ENCODE measurements at places on chromosomes 3 and 15.

DNA sequence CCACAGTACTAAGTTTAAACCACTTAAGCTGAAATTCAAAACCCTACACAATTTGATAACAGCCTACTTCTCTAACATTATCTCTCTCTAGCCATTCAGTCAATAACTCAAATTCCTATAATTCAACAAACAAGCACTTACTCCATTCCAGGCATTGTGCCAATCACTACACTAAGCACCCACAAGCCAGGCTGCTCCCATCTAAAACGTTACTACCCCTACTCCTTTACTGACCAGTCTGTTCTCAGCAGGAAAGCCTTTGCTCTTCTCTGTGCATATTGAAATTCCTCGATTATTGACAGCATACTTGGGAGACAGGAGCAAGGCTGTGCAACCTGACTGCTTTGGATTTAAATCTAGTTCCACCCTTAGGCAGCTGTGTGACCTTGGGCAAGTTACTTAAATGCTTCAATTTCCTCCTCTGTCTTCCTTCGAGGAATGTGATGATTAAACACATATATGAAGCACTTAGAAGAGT is 177.2 kb upstream of the THBS1 start:
- DNase-seq: no peak

- DNase-seq: no peak
Observed at GRCh38 chr3:82736696-82737277, 975.3 kb upstream of the GBE1 start.

DNA sequence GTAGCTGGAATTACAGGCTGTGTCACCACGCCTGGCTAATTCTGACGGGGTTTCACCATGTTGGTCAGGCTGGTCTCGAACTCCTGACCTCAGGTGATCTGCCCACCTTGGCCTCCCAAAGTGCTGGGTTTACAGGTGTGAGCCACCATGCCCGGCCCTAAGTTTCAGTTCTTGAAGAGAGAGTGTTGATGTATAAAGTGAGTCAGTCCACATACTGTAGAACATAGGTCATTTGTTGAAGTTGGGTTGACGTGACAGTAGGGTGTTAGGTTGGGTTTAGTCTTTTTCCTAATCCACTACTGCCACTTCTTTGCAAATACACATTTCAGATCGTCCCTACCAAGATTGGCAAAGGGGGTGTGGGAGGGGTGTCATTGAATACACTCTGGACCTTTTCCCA is 15.2 kb downstream of the DNAJC19 start:
- no peak for DNase-seq

- no peak for DNase-seq
Observed at GRCh38 chr3:72078676-72079368, 293.9 kb upstream of the PROK2 start.

DNA sequence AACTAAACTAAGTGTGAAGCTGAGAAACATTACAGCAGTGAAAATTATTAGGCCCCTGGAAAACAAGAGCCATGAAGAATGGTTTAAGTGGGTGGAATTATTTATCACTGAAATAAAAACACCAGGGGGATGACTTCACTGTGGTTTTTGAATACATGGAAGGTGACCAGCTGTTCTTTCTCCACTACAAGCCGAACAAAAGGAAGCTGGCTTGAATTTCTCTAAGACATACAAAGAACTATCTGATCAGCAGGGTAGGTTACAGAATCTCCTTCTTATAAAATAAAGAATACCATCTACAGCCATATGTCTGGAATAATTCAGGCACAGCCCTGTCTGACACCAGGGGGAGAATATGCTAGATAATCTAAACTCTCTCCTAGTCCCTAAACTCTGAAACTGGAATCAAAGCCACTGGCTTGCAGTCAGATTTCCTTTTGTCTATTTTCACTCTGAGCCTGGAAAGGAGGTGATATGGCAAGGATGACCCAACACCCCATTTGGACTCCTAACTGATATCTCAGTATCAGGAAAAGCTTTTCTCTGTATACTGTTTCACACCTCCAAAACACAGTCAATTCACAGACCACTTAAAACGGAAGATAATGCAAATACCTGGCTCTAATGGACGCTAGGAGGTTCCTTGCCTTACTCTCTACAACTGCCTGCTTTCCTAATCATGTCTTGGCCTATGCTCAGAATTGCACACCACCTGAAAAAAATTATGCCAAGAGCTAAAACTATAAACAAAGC is 31.2 kb downstream of the SPATA12 start:
- DNase-seq: no peak

- no peak for DNase-seq
Observed at GRCh38 chr15:42082823-42083604, 11.3 kb downstream of the PLA2G4D start.

DNA sequence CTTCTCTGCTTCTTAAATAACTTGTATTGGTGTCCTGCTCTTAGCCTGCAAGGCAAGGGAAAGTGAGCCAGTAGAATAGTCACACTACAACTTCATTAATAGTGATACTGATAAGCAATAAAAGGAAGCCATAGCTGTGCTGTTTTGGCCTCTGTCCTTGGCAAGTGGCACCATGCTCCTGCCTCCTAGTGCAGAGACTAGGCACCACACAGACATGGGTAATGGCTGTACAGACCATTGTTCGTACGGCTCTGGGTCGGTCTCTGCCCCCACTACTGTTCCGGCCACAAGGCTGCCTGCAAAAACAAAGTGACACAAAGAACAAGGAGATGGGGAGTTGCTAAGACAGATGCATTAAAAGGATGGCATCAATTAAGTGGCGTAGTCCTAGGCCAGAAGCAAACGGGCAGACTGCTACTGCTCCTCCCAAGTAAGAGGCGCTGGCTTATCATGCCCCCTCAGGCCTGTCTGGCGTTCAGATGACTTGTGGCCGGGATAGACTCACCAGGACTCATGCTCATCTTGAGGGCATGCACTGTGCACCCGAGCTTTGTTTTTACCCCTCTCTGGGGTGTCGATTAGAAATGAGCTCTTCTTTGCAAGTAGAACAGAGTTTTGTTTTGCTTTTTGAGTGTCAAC is 75.6 kb downstream of the TRAK1 start:
- no peak for DNase-seq

- no peak for DNase-seq
Observed at GRCh38 chr3:105707009-105707408, 161.8 kb downstream of the CBLB start.

Data from NT2/D1 (cell line).